ENCODE measurements at places on chromosomes 4 and X. TPM values are rescaled to one million over a fixed set of nuclear protein-coding genes. Genes with fewer than 3 reads are reported as not detected.

Gene HOPX
- total RNA-seq: 11.9 TPM

Gene SCML1
- 7.5 TPM for total RNA-seq

Gene SMARCAD1
- total RNA-seq: 14.6 TPM

DNA sequence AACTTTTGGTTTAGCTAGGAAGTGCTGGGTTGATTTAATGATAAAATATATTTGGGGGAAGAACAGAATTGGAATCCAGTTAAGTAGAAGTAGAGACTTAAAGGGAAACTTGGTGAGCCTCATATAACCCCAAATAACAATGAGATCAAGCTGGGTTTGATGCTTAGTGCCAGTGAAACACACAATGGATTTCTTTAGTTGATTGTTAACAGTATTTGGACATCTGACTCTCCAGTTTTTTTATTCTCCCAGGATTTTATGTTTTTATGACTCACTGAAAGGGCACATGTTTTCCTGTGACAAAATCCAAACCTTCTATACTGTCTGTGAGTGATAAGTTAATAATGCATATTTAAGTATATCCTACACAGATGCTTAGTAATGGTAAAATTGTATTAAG lies 2.7 kb upstream of the NEUROG2 start:
- DNase-seq: no peak
- H3K4me3 ChIP-seq: no peak overlapping the region
- peaks cover 100% of the 10 kb centered on the region for H3K27me3 ChIP-seq

DNA sequence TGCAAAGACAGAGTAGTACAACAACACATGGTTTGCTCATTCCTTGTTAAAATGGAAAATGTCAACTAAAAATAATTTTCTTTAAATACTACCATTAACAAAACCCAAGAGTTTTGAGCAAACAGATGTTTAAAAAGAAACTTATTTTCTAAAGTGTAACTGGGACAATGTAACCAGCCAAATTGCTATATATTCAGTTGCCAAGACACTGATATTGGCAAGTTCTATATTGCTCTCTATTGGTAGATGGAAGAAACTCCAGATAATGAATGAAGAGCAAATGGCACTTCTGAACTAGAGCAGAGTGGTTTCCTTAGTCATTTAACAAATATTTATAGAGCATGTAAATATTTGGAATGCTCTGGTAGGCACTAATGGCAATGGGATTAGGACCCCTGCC lies 966.2 kb downstream of the RPA4 start:
- H3K4me1 ChIP-seq: no peaks in the 10 kb centered on the region
- H3K27me3 ChIP-seq: no peaks in the 10 kb centered on the region
- no peak overlapping the region for H3K27ac ChIP-seq
- no peak for DNase-seq
- H3K36me3 ChIP-seq: no peaks in the 10 kb centered on the region

GRCh38 chrX:46737041-46737440 lies 21.9 kb downstream of the SLC9A7 start:
- H3K36me3 ChIP-seq: no peaks in the 10 kb centered on the region
- no peak for DNase-seq
- no peaks in the 10 kb centered on the region for H3K4me1 ChIP-seq
- H3K27ac ChIP-seq: no peak overlapping the region
- H3K4me3 ChIP-seq: no peak overlapping the region
- H3K27me3 ChIP-seq: no peaks in the 10 kb centered on the region

- no peak overlapping the region for H3K27ac ChIP-seq
- no peak overlapping the region for H3K4me3 ChIP-seq
- H3K27me3 ChIP-seq: no peaks in the 10 kb centered on the region
- H3K36me3 ChIP-seq: peaks cover 7% of the 10 kb centered on the region
- no peak for DNase-seq
- H3K4me1 ChIP-seq: peaks cover 8% of the 10 kb centered on the region
These were observed 10.7 kb downstream of the MED12 start for GRCh38 chrX:71128915-71129765.

- H3K4me3 ChIP-seq: no peak overlapping the region
- no peaks in the 10 kb centered on the region for H3K36me3 ChIP-seq
- H3K27me3 ChIP-seq: no peaks in the 10 kb centered on the region
- no peaks in the 10 kb centered on the region for H3K4me1 ChIP-seq
- DNase-seq: no peak
These were observed 631.9 kb upstream of the INTU start for GRCh38 chr4:127000846-127001245.

DNA sequence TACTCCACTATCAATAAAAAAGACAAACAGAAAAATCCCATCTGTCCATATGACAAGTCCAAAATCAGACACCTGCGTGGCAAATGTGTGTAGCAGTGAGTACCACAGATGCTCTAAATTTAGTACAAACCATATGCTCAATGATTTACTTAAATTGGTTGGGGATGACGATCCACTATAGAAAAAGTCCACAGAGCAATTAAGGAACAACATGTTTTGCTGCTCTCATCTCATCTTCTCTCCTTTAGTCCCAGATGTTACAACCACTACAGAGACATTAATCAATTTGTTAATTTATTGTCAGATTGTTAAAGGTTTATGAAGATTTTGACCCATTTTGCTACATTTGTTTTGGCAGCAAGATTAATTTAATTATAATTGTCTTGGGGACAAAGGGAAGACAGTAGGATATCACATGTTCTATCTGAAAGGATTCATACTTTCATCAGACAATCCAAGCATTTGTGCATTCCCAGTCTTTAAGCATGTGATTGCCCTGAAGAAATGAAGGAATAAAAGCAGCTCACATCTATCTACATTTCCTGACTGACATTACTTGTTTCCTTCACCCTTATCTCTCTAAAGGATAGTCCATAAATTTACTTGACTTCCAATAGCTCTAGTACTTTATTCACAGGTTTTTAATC lies 2268.1 kb downstream of the PCDH7 start:
- no peaks in the 10 kb centered on the region for H3K36me3 ChIP-seq
- no peak overlapping the region for H3K4me3 ChIP-seq
- H3K27me3 ChIP-seq: no peaks in the 10 kb centered on the region
- H3K4me1 ChIP-seq: no peaks in the 10 kb centered on the region
- DNase-seq: no peak

GRCh38 chrX:71540801-71541200 lies 7.9 kb downstream of the OGT start:
- no peak for DNase-seq
- H3K27me3 ChIP-seq: no peaks in the 10 kb centered on the region
- no peak overlapping the region for H3K4me3 ChIP-seq
- H3K36me3 ChIP-seq: no peaks in the 10 kb centered on the region

Data from esophagus muscularis mucosa (tissue), 4 donors.